Esophagus muscularis mucosa (tissue), 4 donors: ENCODE measurements at places on chromosomes 12 and 14. TPM values are rescaled to one million over a fixed set of nuclear protein-coding genes. Genes with fewer than 3 reads are reported as not detected.

The KIF5A gene
- total RNA-seq: 2.8 TPM

The SCN8A gene
- 0.26 TPM for total RNA-seq

The TEX52 gene
- not detected for total RNA-seq

The TEX22 gene
- total RNA-seq: 0.17 TPM

The AQP2 gene
- total RNA-seq: not detected

The INHBC gene
- not detected for total RNA-seq

The TPI1 gene
- 372 TPM for total RNA-seq

The PMCH gene
- total RNA-seq: not detected

The METTL17 gene
- 39.8 TPM for total RNA-seq

The ABCD2 gene
- 0.39 TPM for total RNA-seq

The PLEKHD1 gene
- not detected for total RNA-seq

The RD3L gene
- not detected for total RNA-seq

The TTC6 gene
- not detected for total RNA-seq

The NTF3 gene
- 1.0 TPM for total RNA-seq

The TMEM132C gene
- 3.6 TPM for total RNA-seq

The AKAP5 gene
- total RNA-seq: 2.1 TPM
